ENCODE measurements at places on chromosomes 11 and 22.

DNA sequence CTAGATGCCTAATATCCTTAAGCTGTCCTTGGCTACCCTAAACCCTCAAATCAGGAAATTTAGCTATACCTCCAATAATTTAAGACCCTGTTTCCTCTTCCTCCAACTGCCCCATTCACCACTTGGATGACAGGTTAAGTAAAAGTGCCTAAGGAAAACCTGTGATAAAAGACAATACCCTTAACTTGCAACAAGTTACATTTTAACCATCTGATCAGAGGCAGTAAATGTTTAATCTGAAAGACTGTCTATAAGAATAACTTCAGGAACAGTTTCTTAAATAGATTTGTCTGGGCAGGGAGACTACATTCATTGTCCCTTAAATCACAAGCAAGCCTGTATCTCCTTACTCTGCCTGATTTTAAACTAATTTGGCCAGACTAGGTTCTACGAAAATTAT is 129.1 kb downstream of the APOL5 start:
- DNase-seq, result no peak

DNA sequence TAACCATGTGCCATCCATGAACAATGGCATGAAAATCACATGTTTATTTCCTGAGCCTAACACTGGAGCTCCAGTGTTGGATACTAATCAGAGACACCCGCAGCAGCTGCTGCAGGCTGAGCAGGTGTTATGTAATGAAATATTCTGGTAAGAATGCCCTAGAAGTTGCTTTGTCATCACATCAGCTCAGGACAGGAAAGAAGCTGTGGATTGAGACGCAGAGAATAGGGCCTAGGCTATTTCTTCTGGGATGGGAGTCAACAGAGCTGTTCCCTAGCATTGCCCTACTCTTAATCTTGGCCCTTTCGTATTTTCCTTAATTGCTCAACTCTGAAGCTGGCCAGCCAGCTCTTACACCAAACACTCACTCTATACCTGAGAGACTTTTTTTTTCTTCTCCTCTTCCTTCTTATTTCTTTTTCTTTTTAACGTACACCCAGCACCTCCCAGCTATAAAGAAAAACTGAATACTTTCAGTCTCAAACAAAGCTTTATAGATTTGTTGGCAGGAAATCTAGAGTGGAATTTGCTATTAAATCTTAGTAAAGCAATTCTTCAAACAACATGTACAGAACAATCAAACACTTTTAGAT is 31.9 kb downstream of the RASSF10 start:
- DNase-seq, result no peak

- DNase-seq, result no peak
Measured at GRCh38 chr11:119839476-119840133, 110.6 kb upstream of the NECTIN1 start.

- no peak for DNase-seq
Measured at GRCh38 chr11:59611570-59612565, 3.7 kb downstream of the OSBP start.

DNA sequence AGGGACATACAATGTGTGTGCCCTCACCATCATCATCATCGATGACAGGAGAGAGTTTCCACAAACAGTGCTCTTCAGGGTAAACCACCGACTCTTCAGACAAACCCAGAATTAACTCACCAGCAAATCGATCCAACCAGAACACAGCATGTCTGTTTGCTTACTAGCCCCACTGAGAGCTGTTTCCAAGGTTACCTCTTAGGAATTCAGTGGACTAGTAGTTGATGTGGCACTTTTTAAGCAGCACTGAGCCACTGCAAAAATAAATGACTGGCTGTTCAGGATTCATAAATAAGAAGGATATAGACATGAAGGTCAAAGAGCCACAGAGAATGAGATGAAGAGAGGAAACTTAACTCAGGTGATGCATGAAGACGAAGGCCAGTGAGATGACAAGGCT is 83.1 kb downstream of the PARVA start:
- DNase-seq, result no peak

DNA sequence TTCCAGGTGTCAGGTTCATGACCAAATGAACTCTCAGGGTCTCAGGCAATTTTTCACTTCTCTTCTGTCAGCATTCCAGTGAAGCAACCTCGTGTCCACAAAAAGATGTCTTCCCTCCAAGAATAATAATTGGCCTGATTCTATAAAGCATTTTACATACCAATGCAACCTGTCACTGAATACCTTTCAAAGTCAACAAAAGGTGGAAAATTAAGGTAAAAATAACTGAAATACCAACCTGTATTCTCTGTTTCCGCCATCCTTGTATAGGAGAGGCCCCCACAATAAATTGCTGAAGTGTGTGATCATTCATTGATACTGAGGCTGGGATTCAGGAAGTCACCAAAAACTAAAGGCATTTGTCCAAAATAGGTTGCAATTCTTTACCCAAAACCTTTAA is 77.4 kb upstream of the TMEM45B start:
- no peak for DNase-seq

DNA sequence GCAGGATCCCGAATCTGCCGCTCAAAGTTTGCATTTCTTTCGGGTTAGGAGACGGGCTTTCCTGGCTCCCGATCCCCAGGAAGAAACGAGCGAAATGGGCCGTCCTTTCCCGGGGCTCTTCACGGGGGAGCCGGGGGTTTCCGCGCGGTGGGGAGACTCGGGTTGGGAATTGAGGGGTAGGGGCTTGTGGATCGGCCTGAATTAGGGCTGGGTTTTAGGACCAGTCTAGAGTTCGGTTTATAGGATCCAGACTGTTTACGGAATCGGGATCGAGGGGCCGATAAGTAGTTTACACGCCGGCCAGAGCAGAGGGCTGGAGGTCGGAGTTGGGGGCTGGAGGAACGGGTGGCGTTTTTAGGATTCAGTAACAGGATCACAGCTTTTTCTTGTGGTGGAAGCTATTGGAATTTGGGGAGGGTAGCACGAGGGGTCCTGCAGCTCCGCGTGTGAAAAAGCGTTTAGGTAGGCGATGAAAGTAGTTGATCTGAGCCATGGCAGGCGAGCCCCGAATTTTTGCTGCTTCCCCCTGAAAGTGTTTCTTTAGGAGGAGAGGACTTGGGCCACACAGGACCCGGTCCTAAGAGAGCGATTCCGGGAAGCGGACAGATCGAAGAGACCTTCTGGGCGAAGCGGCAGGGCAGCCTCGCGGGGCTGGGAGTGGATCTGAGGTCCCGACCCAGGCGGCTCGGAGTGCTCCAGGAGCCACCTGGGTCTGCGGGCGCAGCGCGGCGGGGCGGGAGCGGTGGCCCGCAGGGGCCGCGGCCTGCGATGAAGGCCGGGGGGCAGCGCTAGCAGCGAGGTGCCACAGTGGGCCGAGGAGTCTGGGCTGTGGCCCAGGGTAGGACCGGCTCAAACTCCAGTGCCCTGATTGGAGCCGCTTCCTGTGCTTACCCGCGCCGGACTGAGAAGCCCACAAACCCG is 1.6 kb downstream of the PKNOX2 start:
- no peak for DNase-seq

DNA sequence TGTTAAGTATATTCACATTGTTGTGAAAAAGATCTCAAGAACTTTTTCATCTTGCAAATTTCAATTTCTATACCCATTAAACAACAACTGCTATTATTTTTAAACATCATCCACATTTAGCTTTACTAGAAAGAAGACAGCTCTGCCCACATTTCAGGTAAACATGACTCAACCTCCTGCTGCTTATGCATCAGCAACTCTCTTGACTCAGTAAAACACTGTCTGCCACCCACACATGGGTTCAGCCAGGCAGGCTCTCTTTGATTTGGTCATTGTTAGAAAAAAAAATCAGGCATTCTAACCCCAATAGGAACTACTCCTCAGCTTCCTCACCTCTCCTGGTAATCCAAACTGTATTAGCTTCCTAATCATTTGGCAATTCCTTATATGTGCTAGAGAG is 5.1 kb upstream of the ENDOD1 start:
- DNase-seq, result peak; percentile 74

GRCh38 chr11:45157247-45158209 is 11.1 kb downstream of the PRDM11 start:
- no peak for DNase-seq

DNA sequence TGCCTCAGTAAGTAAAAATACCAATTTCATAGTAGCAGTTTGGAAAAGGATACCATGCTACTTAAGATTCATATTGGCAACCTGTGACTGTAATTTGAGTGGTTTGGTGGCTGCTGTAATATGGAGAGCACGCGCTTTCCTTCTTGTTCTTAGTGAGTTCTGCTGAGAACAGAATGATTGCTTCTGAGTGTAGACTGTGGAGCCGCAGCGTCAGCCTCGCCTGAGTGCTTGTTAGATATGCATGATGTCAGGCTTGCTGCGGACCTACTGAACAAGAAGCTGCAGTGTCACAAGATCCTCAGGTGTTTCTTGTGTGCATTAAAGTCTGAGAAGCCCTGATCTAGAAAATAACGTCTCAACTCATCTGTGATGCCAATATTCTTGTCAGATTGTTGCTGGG is 143.2 kb downstream of the ARHGAP42 start:
- no peak for DNase-seq

GRCh38 chr11:109697140-109697843 is 275.3 kb downstream of the C11orf87 start:
- DNase-seq, result peak; percentile 70

- no peak for DNase-seq
Measured at GRCh38 chr11:75571625-75572024, 9.6 kb downstream of the SERPINH1 start.

DNA sequence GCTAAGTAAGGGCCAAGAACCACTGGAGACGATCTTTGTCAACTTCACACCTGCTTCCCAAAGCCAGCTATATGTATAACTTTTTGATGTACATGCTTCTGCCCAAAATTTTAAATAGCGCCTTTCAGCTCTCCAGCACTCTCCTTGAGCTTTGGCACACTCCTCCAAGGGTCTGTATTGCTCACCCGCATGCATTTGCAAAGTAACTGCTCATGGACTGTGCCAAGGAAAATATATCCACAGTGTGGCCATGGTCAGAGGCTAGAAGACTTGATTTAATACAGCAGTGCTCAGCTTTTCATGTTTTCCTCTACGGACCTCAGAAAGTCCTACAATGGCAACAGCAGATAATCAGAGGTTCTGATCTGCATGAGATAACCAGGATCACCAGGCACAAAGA is 550.1 kb downstream of the SOX6 start:
- no peak for DNase-seq

DNA sequence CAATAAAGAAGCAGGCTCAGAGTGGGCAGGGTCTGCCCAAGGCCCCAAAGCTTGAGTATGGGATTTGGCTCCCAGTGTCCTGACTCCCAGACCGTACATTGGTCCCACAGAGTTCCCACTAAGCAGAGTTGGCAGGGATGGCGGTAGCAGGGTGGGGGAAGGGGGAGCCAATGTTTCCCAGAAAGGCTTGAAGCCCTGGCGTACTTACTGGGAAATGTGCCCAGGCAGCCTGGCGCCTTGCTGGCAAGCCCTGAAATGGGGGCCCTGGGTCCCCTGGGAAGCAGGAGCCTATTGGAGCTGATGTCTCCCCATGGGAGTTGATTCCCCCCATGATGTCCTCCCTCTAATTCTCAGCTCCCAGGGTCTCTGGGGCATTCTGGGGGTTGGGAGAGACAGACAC is 9.3 kb downstream of the ARHGEF17 start:
- no peak for DNase-seq

GRCh38 chr11:35590412-35590811 is 27.8 kb upstream of the FJX1 start:
- no peak for DNase-seq

GRCh38 chr11:71442880-71443279 is 5.3 kb downstream of the DHCR7 start:
- DNase-seq, result no peak

GRCh38 chr22:42340829-42341383 is 70.5 kb upstream of the TCF20 start:
- DNase-seq, result no peak

GRCh38 chr11:124108156-124108555 is 7.1 kb upstream of the VWA5A start:
- DNase-seq, result peak; percentile 32

- peak; percentile 88 for DNase-seq
Measured at GRCh38 chr11:34977089-34977912, 60.9 kb downstream of the PDHX start.

DNA sequence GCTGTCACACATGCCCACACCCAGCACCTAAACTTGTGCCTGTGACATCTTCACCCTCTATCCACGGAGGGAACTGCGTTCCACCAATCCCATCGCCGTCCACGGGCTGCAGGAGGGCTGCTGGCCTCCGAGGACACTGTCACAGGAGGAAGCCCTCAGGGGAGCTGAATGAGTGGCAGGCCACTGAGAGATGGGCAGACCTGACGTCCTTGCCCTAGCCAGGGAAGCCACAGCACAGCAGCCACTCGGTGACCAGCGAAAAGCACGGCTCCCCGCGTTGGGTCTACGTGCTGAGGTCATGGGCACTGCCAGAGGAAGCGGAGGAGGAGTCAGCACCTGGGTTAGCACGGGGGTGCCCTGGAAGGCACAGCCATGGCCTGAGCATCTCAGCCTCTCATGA is 50.5 kb downstream of the IGSF9B start:
- DNase-seq, result no peak

DNA sequence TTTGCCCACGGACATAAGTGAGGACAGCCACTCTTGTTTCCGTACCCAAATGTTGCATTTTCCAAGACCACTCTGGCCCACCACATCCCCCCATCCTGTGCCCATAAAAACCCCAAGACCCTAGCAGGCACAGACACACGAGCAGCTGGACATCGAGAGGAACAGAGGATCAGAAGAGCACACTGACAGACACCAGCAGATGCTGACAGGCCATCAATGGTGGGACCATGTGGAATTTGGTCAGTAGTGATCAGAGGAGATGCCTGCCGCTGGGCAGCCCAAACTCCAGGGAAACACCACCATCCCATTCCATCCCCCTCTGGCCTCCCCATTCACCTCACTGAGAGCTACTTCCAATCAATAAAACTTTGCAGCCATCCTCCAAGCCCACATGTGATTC is 87.0 kb downstream of the DLG2 start:
- no peak for DNase-seq

- no peak for DNase-seq
Measured at GRCh38 chr11:101508370-101508769, 75.4 kb downstream of the TRPC6 start.

DNA sequence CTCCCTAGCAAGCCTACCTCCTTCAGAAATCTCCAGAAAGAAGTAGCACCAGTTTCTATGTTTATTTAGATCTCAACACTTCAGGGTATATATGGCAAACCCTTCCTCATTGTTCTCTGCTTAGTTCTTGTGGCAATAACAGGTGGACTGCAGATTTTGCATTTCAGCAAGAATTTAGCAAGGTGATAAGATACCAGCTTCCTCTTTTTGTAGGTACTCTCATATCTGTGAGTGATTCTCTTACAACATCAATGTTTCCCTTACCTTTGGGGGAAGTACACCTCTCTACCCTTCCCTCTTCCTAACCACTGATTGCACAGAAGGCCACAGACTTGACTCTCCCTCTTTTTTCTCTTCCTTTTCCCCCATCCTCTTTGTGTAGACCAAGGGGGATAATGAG is 230.9 kb upstream of the SESN3 start:
- no peak for DNase-seq

- peak; percentile 95 for DNase-seq
Measured at GRCh38 chr11:113106507-113106906, 145.3 kb downstream of the NCAM1 start.
